Neural crest cell (in vitro differentiated cells): ENCODE measurements at places on chromosomes 1 and 21. TPM values are rescaled to one million over a fixed set of nuclear protein-coding genes. Genes with fewer than 3 reads are reported as not detected.
A peak's percentile ranks its signal among the peaks of the same experiment; 100 is the strongest.

Gene NFASC
- total RNA-seq, result 11.1 and 12.9 TPM in 2 replicates

GRCh38 chr1:82399093-82399492 is 598.4 kb downstream of the ADGRL2 start:
- H3K27me3 ChIP-seq, result no peaks in the 10 kb centered on the region
- peaks cover 12% of the 10 kb centered on the region for H3K4me1 ChIP-seq
- no peak overlapping the region for H3K4me3 ChIP-seq
- H3K27ac ChIP-seq, result no peak overlapping the region

DNA sequence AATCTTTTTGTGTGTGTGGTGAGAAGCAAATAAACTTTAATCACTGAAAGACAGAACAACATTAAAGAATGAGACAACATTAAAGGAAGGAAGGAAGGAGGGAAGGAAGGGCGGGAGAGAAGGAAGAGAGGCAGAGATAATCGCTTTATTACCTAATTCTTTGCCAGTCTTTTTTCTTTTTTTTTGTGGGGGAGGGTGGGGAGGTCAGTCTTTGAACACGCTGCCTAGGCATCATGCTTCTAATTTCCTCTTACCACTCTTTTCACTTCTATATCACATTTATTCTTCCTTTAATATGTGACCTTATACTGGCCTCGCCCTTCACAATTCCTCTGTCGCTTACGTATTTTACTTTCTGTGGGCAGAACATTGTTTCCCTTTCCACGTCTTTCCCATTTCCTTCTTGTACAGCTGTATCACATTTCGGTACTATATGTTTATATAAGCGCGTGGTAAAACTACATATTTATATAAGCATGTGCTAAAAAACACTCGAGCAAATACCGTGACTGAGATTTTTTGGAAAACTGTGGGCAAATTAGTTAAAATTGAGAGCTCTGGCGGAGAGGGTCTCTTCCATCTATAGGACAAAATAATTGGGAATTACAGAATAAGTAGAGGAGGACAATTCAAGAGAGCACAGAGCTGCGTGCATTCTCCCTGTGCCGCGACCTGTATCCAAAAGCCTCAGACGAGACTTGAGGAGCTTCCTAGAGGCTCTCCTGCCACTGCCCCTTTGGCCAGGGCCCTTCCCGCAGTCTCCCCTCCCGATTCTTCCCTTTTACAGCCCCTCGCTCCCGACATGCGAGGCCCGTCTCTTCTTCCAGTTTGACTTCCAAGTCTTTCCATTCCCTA is 823 bp upstream of the PRKAA2 start:
- H3K27me3 ChIP-seq, result peaks cover 27% of the 10 kb centered on the region
- H3K36me3 ChIP-seq, result no peaks in the 10 kb centered on the region
- peak overlapping the region; percentile 93 for H3K4me3 ChIP-seq
- H3K27ac ChIP-seq, result no peak overlapping the region
- H3K4me1 ChIP-seq, result peaks cover 22% of the 10 kb centered on the region
- DNase-seq, result no peak

Gene C1orf174
- total RNA-seq, result 36.8 and 39.6 TPM in 2 replicates

- no peaks in the 10 kb centered on the region for H3K4me1 ChIP-seq
- no peaks in the 10 kb centered on the region for H3K36me3 ChIP-seq
- no peak overlapping the region for H3K4me3 ChIP-seq
- H3K27ac ChIP-seq, result no peak overlapping the region
Observed at GRCh38 chr1:173364827-173365226, 112.3 kb upstream of the PRDX6 start.

DNA sequence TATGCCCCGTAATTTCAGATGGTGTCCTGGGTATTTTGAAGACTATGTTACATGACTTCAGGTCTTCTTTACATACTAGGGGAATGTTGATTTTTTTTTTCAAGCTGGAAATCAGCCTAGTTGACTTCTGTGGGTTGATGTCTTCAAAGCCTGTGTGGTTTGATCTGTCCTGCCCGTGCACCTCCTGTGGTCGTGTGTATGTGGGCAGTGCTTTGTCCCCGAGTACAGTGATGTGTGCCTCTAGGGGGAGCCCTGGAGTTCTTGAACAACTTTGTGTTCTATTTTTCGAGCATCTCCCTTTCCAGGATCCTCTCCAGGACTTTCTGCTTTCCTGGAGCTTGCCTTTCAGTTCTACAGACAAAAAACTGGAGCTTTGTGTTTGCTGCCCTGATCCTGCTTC is 28.9 kb downstream of the OBSCN start:
- H3K4me1 ChIP-seq, result no peaks in the 10 kb centered on the region
- H3K36me3 ChIP-seq, result peaks cover 77% of the 10 kb centered on the region
- no peak overlapping the region for H3K27ac ChIP-seq
- peak; percentile 45 for DNase-seq
- H3K4me3 ChIP-seq, result no peak overlapping the region
